ENCODE measurements at places on chromosomes 1 and 21.

GRCh38 chr1:53127546-53127945, 14.9 kb downstream of the SLC1A7 start:
- no peak for DNase-seq

- DNase-seq: no peak
Measured at GRCh38 chr1:112643080-112643479, 23.4 kb downstream of the CAPZA1 start.

DNA sequence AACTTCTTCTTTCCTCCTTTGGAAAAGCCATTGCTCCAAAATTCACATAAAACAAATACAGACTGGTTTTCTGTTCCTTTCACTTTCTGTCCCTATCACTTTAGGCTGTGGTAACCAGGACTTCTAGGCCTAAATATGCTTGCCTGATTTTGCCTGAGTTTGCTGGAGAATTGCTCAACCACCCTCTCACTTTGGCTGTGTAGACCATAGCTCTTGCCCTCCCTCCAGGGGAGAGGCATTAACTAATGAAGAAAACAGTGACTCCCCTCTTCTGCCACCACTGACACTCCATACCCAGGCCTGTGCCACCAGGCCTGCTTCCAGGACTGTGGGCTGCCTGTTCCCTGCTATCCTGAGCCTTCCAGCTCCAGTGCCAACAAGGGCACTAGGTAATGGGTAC, 163.5 kb downstream of the TOMM20 start:
- DNase-seq: no peak

- no peak for DNase-seq
Measured at GRCh38 chr1:47229886-47230691, 1.9 kb downstream of the TAL1 start.

DNA sequence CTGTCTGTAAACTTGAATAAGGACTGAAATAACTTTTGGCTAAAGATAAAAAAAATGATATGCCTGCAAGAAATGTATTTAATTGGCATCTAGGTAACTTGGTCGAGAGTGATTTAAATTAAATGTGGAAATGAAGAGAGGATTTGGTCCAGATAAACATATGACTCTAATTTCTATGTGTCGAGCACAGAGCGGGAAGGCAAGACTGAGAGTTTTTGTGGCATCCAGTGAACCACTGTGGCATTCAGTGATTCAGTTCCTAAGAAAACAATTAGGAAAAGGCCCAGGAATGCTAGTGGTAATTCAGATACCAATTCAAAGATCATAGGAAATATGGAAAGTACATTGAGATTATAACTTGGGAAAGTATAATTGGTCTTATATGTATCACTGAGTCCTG, 39.6 kb downstream of the PDE4B start:
- DNase-seq: no peak

GRCh38 chr1:147211577-147211976, 13.6 kb downstream of the FMO5 start:
- no peak for DNase-seq

DNA sequence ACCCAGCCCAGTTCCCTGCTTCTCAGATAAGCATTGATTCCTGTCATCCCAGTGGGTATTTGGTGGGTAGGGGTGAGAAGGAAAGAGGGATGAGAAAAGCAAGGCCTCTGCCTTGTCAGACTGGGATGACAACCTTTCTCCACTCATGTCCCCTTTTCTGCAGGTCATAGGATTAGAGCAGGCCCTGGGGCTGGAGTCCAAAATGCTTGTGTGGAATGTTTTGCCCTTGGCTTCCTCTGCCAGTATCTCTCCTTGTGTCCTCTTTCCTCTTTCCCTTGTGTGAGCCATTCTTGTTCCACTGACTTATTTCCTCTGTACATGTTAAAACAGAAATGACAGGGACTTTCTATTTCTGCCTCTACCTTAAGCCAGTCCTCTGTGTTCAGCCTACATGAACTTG, 4.1 kb downstream of the ATP2B4 start:
- no peak for DNase-seq

GRCh38 chr1:190957565-190957964, 479.9 kb upstream of the BRINP3 start:
- DNase-seq: no peak

GRCh38 chr1:214363386-214363785, 82.4 kb downstream of the SMYD2 start:
- no peak for DNase-seq

- DNase-seq: no peak
Measured at GRCh38 chr1:116232989-116233514, 121.9 kb downstream of the MAB21L3 start.

GRCh38 chr21:45603481-45603880, 40.0 kb upstream of the PCBP3 start:
- DNase-seq: no peak

GRCh38 chr1:63638875-63639274, 45.7 kb downstream of the PGM1 start:
- DNase-seq: no peak

DNA sequence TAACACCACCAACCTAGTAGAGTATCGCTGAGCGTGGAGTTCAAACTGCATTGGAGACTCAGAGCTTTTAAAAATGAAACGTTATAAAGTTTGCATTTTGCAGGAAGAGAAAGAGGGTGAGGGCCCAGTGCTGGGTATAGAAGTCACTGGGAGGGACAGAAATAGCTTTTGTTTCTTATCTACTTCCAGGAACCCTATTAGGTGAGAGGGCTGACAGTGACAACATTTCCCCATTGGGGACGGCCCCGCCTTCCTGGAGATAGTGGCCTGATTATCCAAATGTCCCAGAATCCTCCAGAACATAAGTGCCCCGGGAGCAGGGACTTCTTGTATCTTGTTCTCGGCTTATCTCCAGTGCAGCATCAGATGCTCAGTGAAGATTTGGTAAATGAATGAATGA, 574.9 kb downstream of the PTPRU start:
- DNase-seq: no peak

DNA sequence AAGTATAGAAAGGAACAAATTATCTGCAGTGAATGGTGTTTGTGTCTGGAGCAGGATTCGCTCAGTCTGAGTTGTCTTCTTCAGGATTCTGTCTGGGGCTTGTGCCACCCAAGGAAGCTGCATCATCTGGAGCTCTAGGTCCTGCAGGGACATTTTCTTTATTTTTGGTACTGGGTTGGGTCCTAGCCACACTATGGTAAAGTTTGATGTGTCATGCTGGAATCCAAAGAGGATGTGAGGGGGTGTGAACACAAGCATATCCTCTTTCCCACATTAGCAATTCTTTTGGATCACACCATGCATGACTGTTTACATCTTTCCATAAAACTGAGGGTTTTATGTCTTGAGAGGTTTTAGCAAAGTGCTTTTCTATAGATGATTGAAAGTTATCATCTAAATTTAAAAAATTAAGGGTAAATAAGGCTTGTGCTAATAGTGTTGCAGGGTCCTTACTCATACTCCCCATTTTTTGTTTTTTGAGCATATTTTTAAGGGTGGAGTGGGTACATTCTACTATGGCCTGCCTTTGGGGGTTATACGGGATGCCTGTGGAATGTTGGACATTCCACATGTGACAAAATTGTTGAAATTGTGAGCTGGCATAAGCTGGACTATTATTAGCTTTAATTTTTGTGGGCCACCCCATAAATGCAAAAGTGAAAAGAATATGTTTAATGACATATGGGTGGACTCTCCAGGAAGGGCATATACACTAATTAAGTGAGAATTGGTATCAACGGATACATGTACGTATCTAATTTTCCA, 152.0 kb upstream of the HMCN1 start:
- no peak for DNase-seq

GRCh38 chr21:45353200-45353599, 51.8 kb upstream of the COL18A1 start:
- no peak for DNase-seq

DNA sequence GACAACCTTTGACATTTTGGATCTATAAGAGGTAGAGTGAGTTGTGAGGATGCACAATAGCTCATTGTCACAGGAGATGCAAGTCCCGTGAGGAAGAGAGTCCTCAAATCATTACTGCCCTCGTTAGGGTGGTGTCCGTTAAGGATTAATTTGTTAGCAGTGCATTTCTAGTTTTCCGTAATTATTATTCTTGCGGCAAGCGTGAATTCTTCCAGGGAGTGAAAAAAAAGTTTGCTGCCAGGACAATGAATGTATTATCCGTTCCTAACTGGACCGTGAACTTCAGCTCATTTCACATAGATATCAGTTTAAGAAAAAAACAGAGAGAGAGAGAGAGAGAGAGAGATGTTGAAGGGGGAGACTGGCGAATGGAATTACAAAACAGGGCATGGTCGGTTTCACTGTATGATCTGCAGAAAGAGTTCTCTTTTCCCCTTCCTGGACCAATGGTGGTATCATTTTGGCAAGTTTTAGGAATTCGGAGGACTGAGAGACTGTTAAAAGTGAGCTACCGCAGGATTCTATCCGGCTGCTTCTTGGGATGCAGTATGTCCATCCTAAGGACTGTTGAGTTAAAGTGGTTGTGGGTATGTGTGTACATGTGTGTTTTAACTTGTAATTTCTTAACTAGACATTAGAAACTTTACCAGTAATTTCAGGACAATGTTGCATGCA, 216.0 kb upstream of the NFIA start:
- DNase-seq: no peak

DNA sequence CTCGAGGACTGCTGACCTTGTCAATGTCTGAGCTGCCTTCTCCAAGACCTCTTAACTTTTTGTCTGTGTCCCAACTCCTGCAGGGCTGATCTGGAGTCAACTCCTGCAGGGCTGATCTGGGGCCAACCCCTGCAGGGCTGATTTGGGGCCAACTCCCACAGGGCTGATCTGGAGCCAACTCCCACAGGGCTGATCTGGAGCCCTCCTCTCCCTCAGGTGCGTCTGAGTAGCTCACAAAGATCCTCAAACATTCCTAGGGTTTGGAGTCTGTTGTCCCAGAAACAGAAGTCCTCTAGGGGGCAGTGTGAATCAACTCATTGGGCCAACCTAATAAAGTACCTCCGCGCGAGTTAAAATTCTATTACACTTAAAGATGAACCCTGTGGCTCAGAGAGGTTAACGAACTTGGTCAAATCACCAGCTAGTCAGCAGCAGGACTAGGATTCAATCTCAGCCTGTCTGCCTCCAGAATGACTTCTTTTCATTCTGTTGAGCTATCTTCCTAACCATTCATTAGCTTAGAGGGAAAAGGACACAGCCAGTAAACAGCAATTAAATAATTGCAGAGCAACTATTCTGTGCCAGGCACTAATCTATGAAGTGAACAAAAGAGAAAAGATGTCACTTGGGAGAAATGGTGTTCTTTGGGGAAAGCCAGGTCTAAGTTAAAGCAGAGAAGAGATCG, 17.2 kb upstream of the RLF start:
- DNase-seq: peak; percentile 41

DNA sequence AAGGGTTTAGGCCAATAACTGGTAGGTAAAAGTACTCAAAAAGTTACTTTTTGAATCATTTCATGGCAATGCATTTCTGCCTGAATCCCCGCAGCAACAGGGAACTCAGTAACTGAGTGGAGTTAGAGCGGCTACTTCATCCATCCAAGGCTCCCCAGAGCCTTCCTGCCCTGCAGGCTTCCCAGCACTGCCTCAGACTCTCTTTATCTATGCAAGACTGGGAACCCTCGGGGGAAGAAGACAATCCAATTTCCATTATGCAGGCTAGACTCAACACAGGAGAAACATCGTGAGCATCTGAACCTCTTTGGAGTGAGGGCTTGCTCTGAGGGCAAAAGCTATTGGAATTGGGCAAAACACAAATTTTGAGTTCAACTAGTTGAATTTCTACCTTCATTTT, 23.1 kb downstream of the ZMYND12 start:
- no peak for DNase-seq

DNA sequence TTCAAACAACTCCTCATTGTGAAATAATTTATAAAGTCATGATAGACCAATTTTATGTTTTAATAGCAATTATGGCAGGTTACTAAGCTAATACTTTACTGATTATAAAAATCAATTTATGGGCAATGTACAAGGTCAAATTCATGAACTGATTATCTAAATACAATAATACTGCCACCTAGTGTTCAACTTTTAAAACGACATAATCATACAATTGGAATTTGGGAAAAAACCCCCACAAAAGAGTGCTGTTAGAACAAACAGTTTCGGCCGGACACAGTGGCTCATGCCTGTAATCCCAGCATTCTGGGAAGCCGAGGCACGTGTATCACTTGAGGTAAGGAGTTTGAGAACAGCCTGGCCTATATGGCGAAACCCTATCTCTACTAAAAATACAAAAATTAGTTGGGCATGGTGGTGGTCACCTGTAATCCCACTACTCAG, 14.0 kb downstream of the GTF2B start:
- DNase-seq: no peak

GRCh38 chr1:162151900-162152829, 82.7 kb downstream of the NOS1AP start:
- DNase-seq: no peak

DNA sequence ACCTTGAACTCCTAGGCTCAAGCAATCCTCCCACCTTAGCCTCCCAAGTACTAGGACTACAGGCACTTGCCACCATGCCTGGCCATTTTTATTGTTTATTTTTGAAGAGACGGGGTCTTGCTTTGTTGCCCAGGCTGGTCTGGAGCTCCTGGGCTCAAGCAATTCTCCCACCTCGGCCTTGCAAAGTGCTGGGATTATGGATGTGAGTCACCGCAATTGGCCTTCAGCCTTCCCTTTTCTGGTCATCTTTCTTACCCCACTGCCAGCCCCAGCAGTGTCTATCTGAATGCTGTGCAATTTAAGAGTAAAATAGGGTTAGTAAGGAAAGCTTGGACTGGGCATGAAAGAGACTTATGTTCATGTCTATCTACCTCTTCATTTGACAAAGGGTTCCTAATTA, 6.1 kb upstream of the KLF17 start:
- no peak for DNase-seq

DNA sequence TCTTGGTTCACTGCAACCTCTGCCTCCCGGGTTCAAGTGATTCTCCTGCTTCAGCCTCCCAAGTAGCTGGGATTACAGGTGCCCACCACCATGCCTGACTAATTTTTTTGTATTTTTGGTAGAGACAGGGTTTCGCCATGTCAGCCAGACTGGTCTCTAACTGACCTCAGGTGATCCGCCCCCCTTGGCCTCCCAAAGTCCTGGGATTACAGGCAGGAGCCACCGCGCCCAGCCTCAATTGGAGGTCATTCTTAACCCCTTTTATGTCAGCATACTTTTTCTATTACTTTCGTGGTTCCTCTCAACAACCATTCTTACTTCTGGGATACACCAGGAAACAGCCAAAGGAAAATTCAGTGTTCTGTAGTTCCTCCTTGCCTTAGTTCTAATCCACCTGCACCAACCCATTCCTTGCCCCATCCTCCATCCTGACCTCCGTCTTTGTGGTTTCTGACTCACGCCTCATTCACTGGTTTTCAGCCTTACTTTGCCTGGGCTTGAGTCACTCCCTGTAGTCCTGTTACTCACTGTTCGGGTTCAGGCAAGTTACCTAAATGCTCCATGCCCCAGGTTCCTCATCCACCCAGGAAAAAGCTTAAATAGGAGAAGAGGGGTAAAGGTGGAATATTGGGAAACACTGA, 12.9 kb upstream of the BCL10 start:
- no peak for DNase-seq

Data from head of caudate nucleus (tissue), 42 donors.